ENCODE measurements at places on chromosomes 7 and 10. TPM values are rescaled to one million over a fixed set of nuclear protein-coding genes. Genes with fewer than 3 reads are reported as not detected.

Gene CALU
- total RNA-seq, result 208 TPM

Gene SPDYE2
- total RNA-seq, result not detected

DNA sequence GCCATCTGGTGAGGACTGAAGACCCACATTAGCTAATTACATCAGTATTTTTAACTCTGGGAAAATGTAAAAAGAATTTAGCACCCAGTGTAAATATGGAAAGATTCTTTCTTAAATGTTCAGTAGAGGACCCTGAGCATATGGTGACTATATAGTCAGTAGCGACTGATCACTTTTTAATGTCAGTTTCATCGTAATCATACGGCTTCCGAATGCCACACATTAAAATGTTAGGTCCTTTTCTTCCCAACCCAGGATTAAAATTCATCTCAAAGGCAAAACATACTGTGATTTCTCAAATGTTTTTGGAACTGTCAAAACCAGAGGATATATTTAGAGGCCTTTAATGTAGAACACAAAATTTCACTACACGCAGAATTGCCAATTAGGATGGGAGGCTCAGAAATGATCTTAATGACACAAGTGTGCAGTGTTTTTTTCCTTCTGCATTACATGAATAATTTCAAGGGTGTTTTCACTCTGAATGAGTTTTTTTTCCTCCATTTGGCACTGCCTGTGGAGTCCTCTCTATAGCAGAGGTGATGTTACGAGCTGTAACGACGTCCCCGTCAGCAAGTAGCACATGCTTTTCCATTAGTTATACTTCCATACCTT is 382.7 kb downstream of the PAXIP1 start:
- DNase-seq, result no peak

- peak; percentile 78 for DNase-seq
Measured at GRCh38 chr7:27151931-27152815, at the start of gene HOXA3. Gene HOXA3 (minus strand): TSS chr7:27152583. CDS start chr7:27110640, 41,943 bp downstream.

Gene SPDYE9
- total RNA-seq, result not detected

Gene CALHM1
- not detected for total RNA-seq

DNA sequence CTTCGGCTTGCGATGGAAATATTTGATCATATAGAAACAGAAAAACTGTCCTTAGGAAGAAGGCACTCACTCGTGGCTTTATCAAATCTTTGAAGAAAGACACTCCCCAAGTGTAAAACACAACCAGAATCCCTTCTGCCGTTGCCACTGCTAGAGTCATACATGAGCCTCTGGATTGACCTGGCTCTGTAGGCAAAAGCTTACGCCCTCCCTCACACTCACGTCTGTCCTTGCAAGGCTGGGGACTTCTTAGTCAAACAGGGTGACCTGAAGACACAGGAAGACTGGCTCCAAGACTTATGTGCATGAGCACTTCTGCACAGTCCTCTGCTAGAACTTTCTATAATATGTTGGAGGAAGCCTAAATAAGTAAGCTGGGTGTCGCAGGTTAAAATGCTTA is 135.4 kb upstream of the MDFIC start:
- no peak for DNase-seq

DNA sequence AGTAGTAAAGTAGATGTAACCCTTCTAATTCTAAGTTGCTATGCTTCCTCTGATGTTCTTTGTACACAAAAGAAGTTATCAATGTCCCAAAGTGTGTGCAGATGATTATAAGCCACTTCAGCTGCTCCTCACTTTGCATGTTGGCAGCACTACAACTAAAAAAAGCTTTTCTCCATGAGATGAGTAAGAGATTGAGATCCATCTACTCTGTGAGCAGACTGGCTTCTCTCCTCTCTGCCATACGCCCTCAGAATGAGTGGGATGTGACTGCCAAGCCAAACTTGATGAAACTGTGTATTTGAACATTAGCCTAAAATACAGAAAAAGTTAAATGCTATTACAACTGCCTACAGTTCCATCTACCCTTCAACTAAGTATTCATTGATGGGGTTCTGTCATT is 102.9 kb upstream of the ETV1 start:
- DNase-seq, result no peak

DNA sequence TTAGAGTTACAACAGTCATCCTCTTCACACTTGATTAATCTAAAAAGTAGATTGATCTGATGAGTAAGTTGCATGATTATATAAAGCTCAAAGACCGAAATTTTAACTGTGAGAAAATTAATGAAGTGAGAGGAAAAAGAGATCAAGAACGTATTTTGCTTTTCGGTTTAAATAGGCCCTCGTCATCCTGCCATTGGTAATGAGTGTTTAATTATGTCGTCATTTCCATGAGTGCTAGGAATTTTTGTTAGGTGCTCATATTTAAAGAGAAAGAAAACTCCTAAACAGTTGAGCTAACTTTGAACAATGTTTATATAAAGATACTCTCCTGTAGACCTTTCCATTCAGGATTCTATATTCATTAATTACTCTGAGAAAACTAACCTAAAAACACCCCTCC is 159.4 kb downstream of the TPK1 start:
- no peak for DNase-seq

- DNase-seq, result peak; percentile 5
Measured at GRCh38 chr10:94963901-94964300, 25.4 kb downstream of the CYP2C9 start.

- no peak for DNase-seq
Measured at GRCh38 chr7:108440613-108441012, 15.6 kb downstream of the NRCAM start.

GRCh38 chr7:106603346-106603745 is 57.6 kb downstream of the CCDC71L start:
- DNase-seq, result no peak

Gene GIMAP8
- 157 TPM for total RNA-seq

- no peak for DNase-seq
Measured at GRCh38 chr7:130479716-130480400, 12.0 kb upstream of the MEST start.

DNA sequence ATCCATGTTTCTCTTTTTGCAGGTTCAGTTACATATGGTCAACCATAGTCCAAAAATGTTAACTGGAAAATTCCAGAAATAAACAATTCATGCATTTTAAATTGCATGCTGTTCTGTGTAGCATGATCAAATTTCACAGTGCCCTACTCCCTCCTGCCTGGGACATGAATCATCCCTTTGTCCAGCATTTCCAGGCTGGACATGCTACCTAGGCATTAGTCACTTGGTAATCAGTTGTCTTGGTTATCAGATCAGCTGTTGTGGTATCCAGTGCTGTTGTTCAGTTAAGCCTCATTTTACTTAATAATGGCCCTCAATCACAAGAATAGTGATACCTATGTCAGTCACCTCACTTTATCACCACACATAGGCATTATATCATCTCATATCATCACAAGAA is 7.3 kb upstream of the PNLIP start:
- DNase-seq, result no peak
